NCI-H1694 treated with DMSO at 0.1 percent for 48 hours (cell line): ENCODE measurements at places on chromosomes 3 and 15.
A peak's percentile ranks its signal among the peaks of the same experiment; 100 is the strongest.

GRCh38 chr3:11850003-11850402 lies 3.3 kb upstream of the TAMM41 start:
- DNase-seq, result peak; percentile 14

DNA sequence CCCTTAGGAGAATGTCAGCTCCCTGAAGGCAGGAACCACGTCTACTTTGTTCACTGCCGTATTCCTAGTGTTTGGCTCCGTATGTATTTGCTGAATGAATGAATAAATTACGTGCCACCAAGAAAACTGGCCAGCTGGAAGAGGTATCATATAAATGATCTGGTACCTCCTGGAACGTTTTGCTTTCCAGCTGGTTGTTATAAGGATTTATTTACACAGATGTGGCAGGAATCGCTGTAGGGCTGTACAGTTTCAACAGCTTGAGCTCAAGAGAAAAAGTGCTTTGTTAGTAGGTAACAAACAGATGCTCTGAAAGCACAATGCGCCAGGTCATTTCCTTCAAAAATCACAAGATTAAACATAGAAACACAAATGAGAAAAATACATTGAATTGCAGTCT lies 108.8 kb upstream of the ATP2B2 start:
- peak; percentile 66 for DNase-seq

- DNase-seq, result peak; percentile 68
Observed at GRCh38 chr3:136078421-136079364, 113.2 kb downstream of the PPP2R3A start.

- DNase-seq, result no peak
Observed at GRCh38 chr15:70450142-70450443, 313.3 kb downstream of the UACA start.

- no peak for DNase-seq
Observed at GRCh38 chr3:160869825-160870224, 113.8 kb downstream of the PPM1L start.

DNA sequence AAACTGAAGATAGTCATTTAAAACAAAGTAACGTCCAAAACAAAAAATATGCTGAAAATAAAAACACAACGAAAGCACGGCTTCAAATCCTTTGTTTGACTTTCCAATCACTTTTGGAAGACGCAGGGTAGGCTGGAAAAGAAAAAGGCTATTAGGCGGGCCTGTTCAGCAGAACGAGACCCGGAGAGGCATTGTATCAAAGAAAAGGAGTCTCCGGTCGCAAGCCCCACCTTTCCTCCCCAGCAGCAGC lies 691 bp downstream of the SENP7 start:
- DNase-seq, result no peak

DNA sequence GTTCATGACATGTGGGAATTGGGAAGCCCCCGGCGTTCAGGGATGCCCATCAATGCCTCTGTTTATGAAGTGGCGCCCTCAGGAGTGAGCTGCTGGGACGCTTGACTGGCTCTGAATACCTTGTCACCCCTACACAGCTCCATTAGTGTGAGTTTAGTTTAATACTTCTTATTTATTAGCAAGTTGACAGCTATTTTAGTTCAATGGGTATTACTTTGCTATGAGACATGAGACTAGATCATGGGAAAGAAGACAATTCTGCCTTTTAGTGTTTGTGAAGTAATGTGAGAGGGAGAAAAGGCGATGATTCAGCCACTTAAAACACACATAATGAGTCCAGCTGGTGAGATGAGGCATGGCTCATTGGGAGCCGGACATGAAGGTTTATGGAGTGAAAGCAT lies 678.5 kb downstream of the NR2F2 start:
- DNase-seq, result no peak
